ENCODE measurements at places on chromosomes 7 and 10.

DNA sequence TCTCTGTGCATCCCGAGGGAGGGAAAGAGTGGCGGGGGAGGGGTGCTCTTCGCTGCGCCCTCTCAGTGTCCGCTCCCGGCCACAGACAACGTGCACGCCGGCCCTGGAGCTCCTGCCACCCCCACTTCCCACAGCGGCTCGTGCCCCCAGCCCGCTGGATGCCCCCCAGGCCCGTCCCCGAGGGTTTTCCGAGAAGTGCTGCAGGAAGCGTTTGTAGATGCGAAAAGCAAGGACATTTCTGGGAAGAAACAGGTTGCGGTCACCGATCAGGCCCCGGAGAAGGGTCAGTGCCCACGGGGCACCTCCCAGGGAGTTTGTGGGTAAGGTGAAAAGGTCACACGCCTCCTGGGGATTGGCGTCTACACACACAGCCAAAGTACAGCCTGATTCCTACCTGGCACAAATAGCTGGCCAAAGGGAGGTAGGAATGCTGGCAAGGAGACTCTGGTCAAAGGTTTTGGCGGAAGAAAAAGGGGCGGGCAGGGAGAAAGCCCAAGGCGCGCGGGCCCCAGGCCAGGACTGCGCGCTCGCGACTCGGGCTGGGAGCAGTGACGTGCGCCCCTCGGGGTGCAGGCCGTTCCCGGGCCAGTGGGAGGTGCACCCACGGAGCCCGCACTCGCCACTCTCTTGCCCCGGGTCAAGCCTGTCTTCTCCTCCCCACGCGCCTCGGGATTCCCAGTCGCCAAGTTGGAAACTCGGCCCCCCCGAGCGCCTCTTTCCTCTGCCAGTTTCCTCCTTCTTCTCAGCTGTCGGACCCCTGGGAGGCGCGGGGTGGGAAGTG lies 1.5 kb upstream of the NRP1 start:
- DNase-seq, result peak; percentile 62

DNA sequence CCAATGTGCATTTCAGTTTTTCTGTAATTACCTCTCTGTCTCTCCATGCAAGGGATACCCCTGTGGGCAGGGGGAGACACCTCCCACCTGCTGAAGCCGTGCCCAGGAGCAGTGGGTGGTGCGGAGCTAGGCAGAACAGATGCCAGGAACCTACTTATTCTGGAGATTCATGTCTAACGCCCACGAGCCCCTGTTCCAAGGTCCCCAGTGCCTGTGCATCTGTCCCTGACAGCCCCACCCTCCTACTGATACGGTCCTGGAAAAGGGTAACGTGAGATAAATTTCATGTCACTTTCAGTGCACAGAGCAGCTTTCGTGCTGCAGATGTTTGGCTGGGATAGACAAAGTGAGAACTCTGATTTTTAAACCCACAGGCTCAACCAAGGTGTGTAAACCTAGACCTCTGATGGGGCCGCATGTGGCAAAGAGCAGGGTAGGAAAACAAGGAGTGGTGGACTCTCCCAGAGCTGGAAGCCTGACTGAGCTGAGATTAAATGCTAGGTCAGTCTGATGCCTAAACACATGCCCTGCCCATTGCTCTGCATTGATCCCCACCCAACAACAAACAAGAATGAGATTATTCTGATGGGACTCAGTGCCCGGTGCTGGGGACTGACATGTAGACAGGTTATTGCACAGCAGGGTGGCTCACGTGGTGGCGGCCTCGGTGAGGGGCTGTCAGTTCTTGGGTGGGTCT lies 123.6 kb upstream of the GDF10 start:
- no peak for DNase-seq

DNA sequence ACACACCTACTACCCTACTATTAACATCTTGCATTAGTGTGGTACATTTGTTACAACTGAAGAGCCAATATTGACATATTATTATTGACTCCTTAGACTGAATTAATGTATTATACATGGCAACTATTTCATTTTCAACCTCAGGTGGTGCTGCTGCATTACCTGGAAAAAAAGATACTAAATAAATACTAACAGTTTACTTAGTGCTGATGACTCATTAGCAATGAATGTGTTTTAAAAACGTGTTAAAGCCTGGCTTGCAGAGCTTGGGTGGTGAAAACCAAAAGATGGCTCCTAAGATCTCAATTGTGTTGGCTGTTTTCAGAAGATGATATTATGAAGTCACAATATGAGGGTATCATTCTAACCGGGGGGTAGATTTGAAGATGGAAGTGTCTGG lies 34.8 kb downstream of the CFAP43 start:
- DNase-seq, result no peak

DNA sequence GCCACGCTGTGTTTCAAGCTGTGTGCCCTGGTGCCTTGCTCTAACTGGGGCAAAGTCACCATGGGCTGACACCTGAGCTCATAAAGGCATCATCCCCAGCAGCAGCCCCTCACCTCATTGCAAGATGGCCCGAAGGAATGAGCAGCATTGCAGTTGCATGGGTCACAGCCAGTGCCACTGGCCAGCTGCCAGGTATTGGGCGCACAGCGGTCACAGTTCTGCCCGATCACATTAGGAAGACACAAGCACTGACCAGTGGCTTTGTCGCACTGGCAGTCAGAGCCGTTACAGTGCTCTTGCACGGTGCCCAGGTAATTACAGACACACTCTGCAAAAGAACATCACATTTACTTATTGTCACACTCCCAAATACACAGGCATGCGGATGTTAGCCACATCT lies 51.1 kb downstream of the LAMB1 start:
- DNase-seq, result no peak

DNA sequence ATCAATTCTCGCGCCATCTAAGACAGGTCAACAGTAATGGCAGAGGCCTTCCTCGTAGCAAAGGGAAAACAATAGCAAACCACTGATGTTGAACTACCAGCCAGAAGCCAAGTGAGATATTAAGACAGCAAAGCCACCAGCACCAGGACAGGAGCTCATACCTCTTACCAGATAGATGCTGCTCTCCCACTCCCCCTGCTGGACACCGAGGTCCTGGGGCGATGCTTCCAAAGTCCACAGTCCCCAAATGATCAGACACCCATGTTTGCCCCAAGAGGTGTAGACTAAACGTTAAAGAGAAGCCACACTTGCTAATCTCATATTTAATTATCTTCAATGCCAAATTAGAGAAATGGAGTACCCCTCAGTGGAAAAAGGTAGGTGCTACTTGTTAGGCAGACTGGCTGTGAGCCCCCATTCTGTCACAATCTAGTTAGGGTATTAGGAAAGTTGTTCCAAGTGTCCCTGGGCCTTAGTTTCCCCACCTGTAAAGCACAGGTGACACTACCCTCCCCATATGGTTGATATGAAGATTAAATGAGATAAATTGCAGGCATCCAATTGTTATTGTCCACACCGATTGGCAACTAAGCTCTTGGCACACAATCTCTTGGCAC lies 39.9 kb downstream of the TOMM7 start:
- DNase-seq, result peak; percentile 74

GRCh38 chr10:123257904-123258456 lies 103.8 kb downstream of the BUB3 start:
- DNase-seq, result no peak

GRCh38 chr10:70500812-70501301 lies 22.3 kb downstream of the PALD1 start:
- no peak for DNase-seq

- no peak for DNase-seq
Observed at GRCh38 chr10:131911451-131911850, 10.6 kb downstream of the PPP2R2D start.

DNA sequence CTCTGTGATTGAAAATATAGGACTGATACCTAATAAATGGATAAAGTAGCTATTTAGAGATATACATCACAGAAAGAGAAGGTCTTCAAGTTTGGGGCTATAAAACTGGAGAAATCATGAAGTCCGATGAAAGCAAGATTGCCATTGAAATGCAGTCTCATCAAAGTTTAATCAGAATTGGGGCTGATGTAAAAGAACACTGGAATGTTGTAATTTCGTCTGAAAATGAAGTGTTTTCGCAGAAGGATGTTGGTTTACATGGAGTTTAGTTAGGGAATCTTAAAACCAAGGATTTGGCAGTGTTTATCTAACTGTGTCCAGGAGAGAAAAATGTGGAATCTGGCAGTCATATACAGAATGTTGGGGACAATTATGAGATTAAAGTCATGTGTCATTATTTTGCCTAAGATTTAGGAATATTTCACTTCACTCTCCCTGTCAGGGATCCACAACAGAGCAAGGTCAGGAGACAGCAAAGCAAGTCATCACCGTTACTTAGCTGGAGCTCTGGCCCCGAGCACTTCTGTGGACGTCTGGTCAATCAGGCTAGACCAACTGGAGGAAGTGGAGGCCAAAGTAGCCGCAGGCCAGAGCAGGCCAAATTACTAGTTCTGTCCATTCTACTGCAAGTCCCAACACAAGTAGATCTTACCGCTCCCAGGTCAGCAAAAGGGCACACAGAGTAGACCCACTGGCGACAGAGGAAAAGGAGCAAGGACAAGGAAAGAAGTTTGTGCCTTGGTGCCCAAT lies 37.0 kb downstream of the EPDR1 start:
- peak; percentile 55 for DNase-seq

DNA sequence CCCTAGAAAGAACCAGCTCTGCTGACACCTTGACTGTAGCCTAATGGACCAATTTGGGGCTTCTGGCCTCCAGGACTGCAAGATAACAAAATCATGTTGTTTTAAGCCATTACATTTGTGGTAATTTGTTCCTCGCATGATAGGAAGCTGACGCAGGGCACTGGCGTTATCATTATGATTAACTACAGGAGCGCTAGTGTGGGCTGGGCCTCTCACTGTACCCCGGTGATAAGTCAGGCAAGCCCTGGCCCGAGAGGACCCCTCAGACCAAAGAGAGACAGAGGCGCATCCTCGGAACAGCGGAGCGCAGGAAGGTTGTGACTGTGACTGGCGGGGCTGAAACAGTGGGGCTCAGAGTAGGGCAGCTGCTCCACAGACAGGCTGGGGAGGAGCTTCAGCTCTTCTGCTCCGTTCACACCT lies 150.3 kb upstream of the CHST15 start:
- DNase-seq, result no peak

- DNase-seq, result no peak
Observed at GRCh38 chr10:61078542-61079275, 134.7 kb upstream of the RHOBTB1 start.

GRCh38 chr7:50710441-50711154 lies 72.1 kb downstream of the GRB10 start:
- DNase-seq, result no peak

- DNase-seq, result peak; percentile 73
Observed at GRCh38 chr10:3330663-3331062, 158.1 kb upstream of the PITRM1 start.

- DNase-seq, result peak; percentile 61
Observed at GRCh38 chr7:157979636-157980340, 607.8 kb downstream of the PTPRN2 start.

GRCh38 chr10:21527598-21528235 lies 2.2 kb upstream of the SKIDA1 start:
- DNase-seq, result no peak

- DNase-seq, result no peak
Observed at GRCh38 chr10:102407425-102408130, 11.0 kb downstream of the PSD start.

- no peak for DNase-seq
Observed at GRCh38 chr10:112532189-112532588, 85.2 kb downstream of the VTI1A start.

DNA sequence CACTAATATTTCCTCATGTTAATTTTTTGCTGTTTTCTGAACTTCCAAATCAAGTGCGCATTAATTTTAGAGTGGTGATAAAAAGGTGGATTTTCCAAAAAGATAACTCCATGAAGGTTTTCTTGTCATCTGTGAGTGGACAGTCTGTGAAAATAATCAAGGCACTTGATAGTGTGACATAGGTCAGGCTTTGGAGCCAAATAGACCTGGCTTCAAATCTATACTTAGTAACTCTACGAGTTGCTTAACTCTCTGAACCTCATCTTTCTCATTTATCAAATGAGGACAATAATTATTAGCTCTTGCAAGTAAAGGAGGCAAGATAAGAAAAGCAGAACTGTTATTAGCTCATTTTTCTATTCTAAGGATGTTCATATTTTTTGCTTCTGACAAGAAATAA lies 24.7 kb upstream of the MET start:
- DNase-seq, result no peak

GRCh38 chr10:86958901-86959736 lies 720 bp downstream of the SNCG start:
- peak; percentile 93 for DNase-seq

- no peak for DNase-seq
Observed at GRCh38 chr10:133528845-133529575, 1.8 kb downstream of the CYP2E1 start.

DNA sequence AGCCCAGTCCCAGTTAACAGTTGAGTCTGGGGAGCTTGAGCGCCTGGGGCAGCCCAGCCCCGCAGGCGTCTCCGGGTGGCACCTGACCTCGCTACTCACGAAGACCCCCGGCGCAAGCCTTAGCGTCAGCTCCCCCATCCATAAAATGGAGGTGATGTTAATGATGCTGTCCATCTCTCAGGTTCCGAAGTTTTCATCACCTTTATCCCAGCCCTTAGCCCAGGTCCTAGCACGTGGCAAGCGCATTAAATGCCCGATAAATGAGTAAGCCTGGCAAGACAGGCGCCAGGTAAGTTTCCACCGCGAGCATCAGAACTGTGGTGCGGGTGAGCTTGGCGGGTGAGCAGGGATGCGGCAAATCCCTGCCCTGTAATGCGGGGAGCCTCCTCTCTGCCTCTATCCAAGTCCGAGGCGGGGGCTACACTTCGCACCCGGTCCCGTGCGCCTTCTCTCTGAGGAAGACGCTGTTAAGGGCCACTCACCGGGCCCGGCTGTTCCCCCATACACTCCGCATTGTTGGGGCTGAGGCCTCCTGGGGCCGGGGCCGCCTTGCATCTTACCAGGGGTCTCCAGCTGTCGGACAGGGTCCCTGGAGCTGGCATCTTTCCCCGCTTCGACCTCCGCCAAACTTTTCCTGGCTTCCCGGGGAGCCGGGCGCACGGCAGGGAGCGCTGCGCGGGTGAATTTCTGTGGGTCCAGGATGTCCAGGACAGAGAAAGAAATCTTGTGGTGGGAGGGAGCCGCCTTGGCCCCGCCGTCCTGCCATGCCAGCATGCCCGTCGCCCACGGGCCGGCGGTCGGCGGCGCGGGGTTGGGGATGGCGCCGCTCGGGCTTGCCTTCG lies 444 bp downstream of the NKX1-2 start:
- DNase-seq, result no peak
